ENCODE measurements at places on chromosomes 1 and 21.
A peak's percentile ranks its signal among the peaks of the same experiment; 100 is the strongest.

DNA sequence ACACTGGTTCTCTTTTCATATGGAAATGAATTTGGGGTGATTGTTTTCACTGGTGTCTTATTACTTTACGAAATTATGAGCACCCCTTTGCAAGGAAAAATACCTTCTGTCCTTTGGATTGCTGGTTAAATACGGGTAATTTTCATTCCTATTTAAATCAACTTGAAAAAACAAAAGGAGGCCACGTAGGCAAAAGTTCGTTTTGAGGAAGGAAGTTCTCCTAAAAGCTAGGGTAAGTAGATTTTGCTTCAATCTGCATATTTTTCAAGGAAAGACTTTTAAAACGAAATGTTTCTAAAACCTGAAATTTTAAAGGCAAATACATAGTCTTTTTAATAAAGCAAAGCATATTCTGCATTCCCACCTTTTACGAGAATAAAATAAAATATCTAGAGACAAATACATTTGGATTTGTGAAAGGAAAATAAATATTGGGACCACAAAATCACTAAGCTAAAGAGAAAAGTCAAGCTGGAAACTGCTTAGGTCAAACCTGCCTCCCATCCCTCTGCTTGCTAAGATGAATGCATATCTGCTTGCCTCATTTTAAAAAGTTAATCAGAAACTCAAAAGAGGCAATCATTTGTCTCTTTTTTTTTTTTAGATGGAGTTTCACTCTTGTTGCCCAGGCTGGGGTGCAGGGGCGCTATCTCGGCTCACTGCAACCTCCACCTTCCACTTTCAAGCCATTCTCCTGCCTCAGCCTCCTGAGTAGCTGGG lies 70.9 kb upstream of the ETS2 start:
- H3K27ac ChIP-seq = no peak overlapping the region
- peak overlapping the region; percentile 87 for H3K4me3 ChIP-seq
- no peaks in the 10 kb centered on the region for H3K36me3 ChIP-seq
- peaks cover 4% of the 10 kb centered on the region for H3K4me1 ChIP-seq
- no peak for DNase-seq

GRCh38 chr1:15937146-15937545 lies 38.8 kb downstream of the ZBTB17 start:
- no peak for DNase-seq
- H3K4me1 ChIP-seq = no peaks in the 10 kb centered on the region
- H3K27ac ChIP-seq = peak overlapping the region; percentile 68
- H3K27me3 ChIP-seq = no peaks in the 10 kb centered on the region

GRCh38 chr1:156998840-156999500 lies 46.6 kb downstream of the ARHGEF11 start:
- no peak for DNase-seq
- H3K27me3 ChIP-seq = peaks cover 64% of the 10 kb centered on the region
- no peaks in the 10 kb centered on the region for H3K36me3 ChIP-seq
- H3K4me1 ChIP-seq = no peaks in the 10 kb centered on the region

DNA sequence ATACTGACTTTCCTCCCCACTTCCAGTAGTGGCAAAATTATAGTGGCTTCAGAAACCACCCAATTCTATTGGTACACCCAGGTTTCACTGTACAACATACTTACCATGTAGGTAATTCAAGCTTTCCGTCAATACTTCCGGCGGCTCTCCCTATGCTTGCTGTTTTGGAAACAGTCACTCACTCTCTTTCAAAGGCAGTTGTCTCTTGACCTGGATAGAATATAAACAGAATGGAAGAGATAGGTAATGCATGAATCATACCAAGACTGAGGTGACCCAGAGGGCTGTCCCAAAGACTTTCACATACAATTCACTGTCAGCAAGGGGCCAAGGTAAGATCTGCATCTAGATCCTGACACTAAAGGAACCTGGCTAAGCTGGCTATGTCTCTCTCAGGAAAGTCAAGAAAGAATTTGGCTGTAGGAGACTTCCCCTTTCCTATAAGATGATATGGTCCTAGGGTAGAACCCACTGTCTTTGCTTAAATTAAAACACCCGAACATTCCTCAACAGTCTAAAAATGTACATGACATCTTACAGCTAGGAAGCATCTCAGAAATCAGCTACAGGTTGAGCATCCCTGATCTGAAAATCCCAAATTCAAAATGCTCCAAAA lies 59.6 kb downstream of the LUZP1 start:
- H3K36me3 ChIP-seq = peaks cover 42% of the 10 kb centered on the region
- no peaks in the 10 kb centered on the region for H3K27me3 ChIP-seq
- H3K4me1 ChIP-seq = peaks cover 45% of the 10 kb centered on the region
- no peak overlapping the region for H3K27ac ChIP-seq

- no peak overlapping the region for H3K27ac ChIP-seq
- H3K4me3 ChIP-seq = no peak overlapping the region
- H3K27me3 ChIP-seq = no peaks in the 10 kb centered on the region
- no peaks in the 10 kb centered on the region for H3K4me1 ChIP-seq
- no peaks in the 10 kb centered on the region for H3K36me3 ChIP-seq
Observed at GRCh38 chr1:176954242-176954641, 210.3 kb downstream of the ASTN1 start.

- no peak for DNase-seq
- no peak overlapping the region for H3K4me3 ChIP-seq
- H3K4me1 ChIP-seq = no peaks in the 10 kb centered on the region
- H3K27ac ChIP-seq = no peak overlapping the region
- no peaks in the 10 kb centered on the region for H3K36me3 ChIP-seq
- no peaks in the 10 kb centered on the region for H3K27me3 ChIP-seq
Observed at GRCh38 chr1:59521456-59521855, 224.6 kb downstream of the FGGY start.

- peaks cover 30% of the 10 kb centered on the region for H3K4me1 ChIP-seq
- peak overlapping the region; percentile 80 for H3K27ac ChIP-seq
- DNase-seq = no peak
- peak overlapping the region; percentile 44 for H3K4me3 ChIP-seq
Observed at GRCh38 chr1:158998037-158998780, 11.5 kb upstream of the IFI16 start.

GRCh38 chr21:43325968-43326715 lies 100.8 kb downstream of the SIK1 start:
- no peaks in the 10 kb centered on the region for H3K36me3 ChIP-seq
- H3K27ac ChIP-seq = peak overlapping the region; percentile 38
- no peak for DNase-seq
- H3K4me1 ChIP-seq = no peaks in the 10 kb centered on the region

GRCh38 chr1:45924736-45925135 lies 121.3 kb downstream of the MAST2 start:
- H3K27ac ChIP-seq = no peak overlapping the region
- H3K4me1 ChIP-seq = peaks cover 14% of the 10 kb centered on the region
- no peaks in the 10 kb centered on the region for H3K27me3 ChIP-seq
- no peak overlapping the region for H3K4me3 ChIP-seq
- peaks cover 3% of the 10 kb centered on the region for H3K36me3 ChIP-seq

- no peaks in the 10 kb centered on the region for H3K4me1 ChIP-seq
- no peaks in the 10 kb centered on the region for H3K36me3 ChIP-seq
- peaks cover 62% of the 10 kb centered on the region for H3K27me3 ChIP-seq
- H3K4me3 ChIP-seq = no peak overlapping the region
- H3K27ac ChIP-seq = no peak overlapping the region
- no peak for DNase-seq
Observed at GRCh38 chr21:39452207-39452969, 618 bp downstream of the SH3BGR start.

DNA sequence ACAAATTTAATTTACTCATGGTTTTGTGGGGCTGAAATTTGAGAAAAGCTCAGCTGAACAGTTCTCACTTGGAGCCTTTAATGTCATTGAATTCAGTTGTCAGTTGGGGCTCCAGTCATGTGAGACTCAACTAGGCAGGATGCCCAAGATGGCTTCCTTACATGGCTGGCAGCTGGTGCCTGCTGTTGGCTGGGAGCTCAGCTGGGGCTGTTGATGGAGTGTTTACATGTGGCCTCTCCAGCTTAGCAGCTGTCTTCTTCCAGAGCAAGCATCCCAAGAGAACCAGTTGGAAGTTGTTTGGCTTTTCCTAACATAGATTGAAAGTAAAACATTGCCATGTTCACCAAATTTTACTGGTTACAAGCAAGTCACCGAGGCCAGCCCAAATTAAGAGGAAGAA lies 81.8 kb upstream of the KCNA3 start:
- no peak for DNase-seq
- H3K27me3 ChIP-seq = peaks cover 39% of the 10 kb centered on the region

DNA sequence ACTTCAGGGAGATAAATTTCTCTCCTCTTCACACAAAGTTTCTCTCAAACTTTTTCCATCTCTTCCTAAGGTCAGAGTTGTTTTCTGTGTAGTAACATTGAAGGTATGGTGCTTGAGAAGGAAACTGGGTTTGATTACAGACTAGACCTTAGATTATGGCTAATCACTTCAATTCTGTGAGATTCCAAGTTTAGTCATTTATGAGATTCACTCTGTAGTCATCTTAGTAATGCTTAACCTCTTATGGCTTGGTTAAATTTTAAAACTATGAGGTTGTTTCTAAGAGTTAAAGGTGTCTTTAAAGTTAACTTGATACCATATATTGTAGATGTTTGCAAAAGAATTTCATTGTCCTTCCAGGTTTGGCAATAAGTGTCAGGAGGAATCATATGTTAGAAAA lies 1092.2 kb downstream of the KCNT2 start:
- no peaks in the 10 kb centered on the region for H3K36me3 ChIP-seq
- H3K4me1 ChIP-seq = no peaks in the 10 kb centered on the region
- no peak for DNase-seq
- H3K27me3 ChIP-seq = no peaks in the 10 kb centered on the region
- H3K27ac ChIP-seq = no peak overlapping the region

DNA sequence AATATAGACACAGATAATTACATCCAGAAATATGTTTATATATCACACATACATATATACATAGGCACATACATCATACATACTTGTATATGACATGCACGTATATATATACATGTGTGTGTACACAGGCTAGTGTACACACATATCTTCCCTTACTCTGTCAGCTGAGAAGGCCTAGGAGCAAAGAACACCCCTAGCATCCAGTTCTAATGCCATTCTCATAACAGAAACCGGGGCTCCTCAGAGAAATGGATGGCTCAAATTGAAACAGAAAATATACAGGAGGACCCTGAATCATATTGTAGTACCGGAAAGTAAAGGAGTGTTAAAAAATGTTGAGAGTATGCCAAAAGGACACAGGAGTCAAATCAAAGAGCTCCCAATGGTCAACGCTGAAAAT lies 19.7 kb upstream of the HYI start:
- no peaks in the 10 kb centered on the region for H3K4me1 ChIP-seq
- no peak for DNase-seq
- H3K36me3 ChIP-seq = no peaks in the 10 kb centered on the region
- no peak overlapping the region for H3K4me3 ChIP-seq
- peaks cover 16% of the 10 kb centered on the region for H3K27me3 ChIP-seq

GRCh38 chr1:183989078-183989577 lies 48.4 kb downstream of the COLGALT2 start:
- no peaks in the 10 kb centered on the region for H3K36me3 ChIP-seq
- H3K4me3 ChIP-seq = no peak overlapping the region
- H3K27ac ChIP-seq = no peak overlapping the region
- H3K4me1 ChIP-seq = peaks cover 11% of the 10 kb centered on the region
- no peak for DNase-seq

- no peaks in the 10 kb centered on the region for H3K36me3 ChIP-seq
- no peak overlapping the region for H3K4me3 ChIP-seq
- peaks cover 4% of the 10 kb centered on the region for H3K4me1 ChIP-seq
- no peak overlapping the region for H3K27ac ChIP-seq
- no peaks in the 10 kb centered on the region for H3K27me3 ChIP-seq
- no peak for DNase-seq
Observed at GRCh38 chr1:172154551-172154950, 265.9 kb upstream of the C1orf105 start.

DNA sequence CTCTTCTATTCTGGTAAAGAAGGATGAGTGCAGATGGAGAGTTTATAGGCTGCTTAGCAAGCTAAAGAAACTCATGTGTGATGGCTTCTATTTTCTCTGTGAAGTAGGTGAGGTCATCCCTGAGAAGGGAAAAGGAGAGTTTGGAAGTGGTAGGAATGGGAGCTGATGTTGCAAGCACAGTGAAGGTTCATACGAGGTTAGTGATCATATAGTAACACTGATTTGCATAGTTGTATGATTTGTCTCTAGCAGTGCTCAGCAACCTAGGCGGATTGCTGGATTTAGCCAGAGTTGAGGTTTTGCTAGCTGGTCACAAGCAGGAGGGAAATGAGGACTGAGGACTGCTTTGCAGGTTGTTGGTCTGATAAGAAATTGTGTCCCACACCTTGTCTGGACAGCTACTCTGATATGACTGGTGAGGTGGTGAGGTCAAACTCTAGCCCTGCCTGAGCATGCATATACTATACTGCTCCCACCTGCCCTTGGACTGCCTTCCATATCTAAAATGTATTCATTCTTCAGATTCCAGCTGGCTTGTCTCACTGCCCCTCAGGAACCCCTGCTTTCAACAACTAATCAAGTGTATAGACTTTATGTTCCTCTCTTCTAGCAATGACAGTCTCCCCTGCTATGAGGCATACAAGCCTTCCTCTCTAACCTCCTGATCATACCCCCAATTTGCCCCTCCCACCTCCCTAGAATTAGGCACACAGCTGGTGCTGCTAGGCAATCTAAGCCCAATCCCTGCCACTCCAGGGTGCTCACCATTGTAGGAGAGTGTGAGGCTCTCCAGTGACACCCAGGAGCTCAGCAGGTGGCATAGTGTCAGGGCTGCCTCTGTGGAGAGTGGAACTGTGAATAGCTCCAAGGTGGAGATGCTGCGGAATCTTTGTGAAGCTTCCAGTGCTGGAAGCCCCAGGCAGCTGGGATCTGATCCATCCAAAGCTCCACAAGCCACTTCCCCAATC lies 18.5 kb downstream of the LRRC41 start:
- H3K36me3 ChIP-seq = peaks cover 6% of the 10 kb centered on the region
- DNase-seq = no peak
- H3K4me1 ChIP-seq = peaks cover 4% of the 10 kb centered on the region
- no peaks in the 10 kb centered on the region for H3K27me3 ChIP-seq

DNA sequence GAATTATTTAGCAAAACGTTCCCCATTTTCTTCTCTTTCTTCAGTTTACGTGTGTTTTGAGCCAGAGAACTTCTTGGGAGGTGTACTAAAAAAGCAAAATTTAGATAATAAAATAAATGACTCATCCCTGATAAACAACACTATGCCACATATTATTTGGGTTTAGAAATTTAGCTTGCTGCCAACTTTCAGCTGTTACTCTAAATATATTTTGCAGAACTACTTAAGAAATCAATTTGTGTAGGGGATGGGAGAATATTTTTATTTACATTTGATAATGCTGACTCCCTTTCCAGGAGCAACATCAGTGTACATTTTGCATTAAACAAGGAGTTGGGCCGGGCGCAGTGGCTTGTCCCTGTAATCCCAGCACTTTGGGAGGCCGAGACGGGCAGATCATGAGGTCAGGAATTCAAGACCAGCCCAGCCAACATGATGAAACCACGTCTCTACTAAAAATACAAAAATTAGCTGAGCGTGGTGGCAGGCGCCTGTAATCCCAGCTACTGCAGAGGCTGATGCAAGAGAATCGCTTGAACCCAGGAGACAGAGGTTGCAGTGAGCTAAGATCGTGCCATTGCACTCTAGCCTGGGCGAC lies 151.4 kb upstream of the ZRANB2 start:
- no peaks in the 10 kb centered on the region for H3K27me3 ChIP-seq
- no peak overlapping the region for H3K4me3 ChIP-seq
- DNase-seq = no peak
- no peaks in the 10 kb centered on the region for H3K36me3 ChIP-seq
- H3K4me1 ChIP-seq = no peaks in the 10 kb centered on the region
